ENCODE measurements at places on chromosomes 5 and 9.
A peak's percentile ranks its signal among the peaks of the same experiment; 100 is the strongest.

GRCh38 chr5:664343-664993 is 28.7 kb downstream of the TPPP start:
- no peak for DNase-seq

DNA sequence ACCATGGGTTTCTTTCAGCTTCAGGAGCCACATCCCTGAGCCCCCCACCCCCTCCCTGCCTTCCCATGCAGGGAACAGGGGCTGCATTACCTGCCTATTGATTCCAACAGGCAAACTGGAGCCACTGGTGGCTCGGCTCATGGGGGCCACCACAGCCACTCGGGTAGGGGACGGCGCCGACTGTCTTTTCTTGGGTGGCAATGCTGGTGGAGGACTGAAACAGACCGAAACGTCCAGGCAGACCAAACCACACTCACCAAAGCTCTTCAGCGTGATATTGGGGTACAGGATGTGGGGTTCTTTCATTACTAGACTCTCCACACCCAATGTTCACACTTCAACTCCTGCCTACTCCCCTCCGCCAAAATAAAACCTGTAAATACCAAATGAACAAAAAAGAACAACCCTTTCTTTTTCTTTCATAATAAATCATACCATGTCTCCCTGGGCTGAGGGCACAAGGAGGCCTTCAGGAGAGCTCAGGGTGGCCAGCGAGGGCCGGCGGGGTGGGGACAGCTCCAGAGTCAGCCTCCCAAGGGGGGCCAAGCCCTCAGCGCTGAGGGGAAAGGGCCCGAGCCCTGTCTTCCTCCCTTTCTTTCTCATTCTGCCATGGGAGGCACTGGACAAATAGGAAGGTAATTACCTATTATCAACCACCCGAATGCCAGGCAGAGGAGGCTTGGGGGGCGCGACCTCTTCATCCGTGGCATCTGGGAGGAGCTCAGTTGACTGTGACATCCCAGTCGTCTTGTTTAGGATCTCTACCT is 83.3 kb downstream of the PRRT1B start:
- DNase-seq = no peak

DNA sequence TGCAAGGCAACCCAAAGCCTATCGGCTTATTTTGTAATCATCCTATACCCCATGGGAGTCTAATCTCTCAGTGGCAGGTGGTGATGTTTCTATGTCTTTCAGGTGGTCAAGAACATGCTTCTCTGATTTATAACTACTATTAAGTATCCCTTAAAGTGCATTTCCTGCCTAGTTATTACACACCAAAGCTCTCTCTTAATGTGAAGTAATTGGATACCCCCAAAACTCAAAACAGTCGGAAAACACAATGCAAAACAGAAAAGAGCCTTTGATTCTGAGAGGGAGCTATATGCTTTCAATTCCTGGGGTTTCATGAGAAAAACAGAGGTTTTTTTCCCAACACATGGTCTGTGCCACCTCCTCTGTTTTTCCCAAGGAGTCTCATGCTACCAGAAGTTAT is 416.4 kb downstream of the CSNK1G3 start:
- no peak for DNase-seq

- DNase-seq = no peak
Observed at GRCh38 chr9:120388003-120388855, 191.7 kb downstream of the CDK5RAP2 start.

DNA sequence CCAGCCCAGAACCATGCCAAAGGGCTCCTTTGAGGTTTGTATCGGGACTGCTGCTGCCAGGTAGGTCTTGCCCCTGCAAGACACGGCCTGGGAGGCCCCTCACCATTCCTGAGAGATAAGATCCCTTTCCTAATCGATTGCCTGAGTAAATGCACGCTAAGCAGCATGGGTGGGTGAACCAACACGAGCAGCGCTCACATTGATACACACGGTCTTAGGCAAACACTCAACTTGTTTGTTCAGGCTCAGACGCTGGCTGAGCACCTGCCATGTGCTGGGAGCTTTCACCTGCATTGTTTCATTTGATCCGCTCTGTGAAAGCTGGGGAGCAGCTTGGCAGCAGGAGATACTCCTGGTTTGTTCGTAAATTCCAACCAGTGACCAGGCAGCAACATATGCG is 76.9 kb upstream of the NEURL1B start:
- DNase-seq = no peak

- no peak for DNase-seq
Observed at GRCh38 chr9:134642385-134643181, 980 bp downstream of the COL5A1 start.

DNA sequence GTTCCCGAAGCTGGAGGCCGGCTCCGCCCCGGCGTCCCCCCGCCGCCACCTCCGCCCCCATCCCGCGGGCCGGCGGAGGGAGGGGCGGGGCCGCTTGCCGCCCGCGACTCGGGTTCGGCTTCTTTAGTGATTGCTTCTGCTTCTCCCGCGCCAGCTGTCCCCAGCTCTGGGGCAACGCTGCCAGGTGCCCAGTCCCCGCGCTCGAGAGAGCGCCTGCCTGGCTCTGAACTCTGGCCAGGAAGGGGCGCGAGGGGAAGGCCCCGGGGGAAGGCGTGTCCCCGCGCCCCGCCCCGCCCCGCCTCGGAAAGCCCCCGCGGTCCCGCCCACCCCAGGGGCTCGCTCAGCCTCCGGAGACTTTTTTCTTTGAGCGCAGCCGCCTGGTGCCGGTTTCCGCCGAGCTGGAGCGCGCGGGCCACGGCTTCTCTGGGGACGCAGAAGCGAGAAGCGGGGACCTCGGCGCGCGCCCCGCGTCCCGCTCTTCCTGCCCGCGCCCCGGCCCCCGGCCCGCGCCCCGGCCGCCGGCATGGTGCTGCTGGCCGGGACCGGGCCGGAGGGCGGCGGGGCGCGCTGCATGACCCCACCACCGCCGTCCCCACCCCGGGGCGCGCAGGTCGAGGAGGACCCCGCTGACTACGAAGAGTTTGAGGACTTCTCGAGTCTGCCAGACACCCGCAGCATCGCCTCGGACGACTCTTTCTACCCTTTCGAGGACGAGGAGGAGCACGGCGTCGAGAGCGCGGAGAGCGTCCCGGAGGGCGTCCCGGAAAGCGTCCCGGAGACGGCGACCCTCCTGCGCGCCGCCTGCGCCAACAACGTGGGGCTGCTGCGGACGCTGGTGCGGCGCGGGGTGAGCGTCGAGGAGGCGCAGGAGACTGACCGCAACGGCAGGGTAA is at the start of gene ANKRD33B:
Gene ANKRD33B (plus strand): TSS at position 126 of the 893 bp plus-strand sequence. CDS start 398 bp downstream, at position 524.
- peak; percentile 47 for DNase-seq

GRCh38 chr5:80060966-80061365 is 25.8 kb downstream of the THBS4 start:
- DNase-seq = no peak

DNA sequence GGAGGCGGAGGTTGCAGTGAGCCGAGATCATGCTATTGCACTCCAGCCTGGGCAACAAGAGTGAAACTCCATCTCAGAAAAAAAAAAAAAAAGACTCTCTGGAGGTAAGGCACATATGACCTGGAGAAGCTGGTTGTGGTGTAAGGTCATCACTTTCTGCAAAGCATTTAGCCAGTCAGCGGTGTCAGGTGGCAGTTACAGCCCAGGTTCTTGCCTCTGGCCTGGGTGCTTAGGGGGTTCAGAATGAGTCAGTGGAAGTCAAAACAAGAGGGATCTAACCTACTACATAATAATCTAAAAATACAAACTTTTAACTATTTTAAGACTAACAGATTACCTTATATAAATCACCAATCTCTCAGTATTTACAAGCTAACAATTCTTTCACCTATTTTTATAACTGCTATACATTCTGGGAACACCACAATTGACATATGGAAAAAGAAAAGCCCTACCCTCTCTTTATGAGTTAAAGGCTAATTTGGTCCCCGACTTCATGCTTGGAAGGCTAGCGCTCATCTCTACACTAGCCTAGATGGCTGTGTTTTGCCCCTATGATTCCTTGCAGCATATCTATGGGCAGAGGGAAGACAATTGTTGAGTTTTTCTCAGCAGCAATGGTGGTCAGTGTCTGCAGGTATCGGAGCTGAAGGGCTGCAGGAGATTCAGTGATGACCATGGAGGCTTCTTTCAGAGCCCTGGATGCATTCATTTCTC is 29.2 kb downstream of the STOM start:
- DNase-seq = no peak

All from stimulated activated CD8-positive, alpha-beta memory T cell treated with anti-CD3 and anti-CD28 coated beads, Interleukin-4, amount 100 ng/mL, for 1 hour (primary cell).